Stimulated activated CD8-positive, alpha-beta memory T cell treated with anti-CD3 and anti-CD28 coated beads, Interleukin-4, amount 100 ng/mL, for 48 hours (primary cell): ENCODE measurements at places on chromosomes 3 and 15.
A peak's percentile ranks its signal among the peaks of the same experiment; 100 is the strongest.

GRCh38 chr3:12532182-12532581, 13.1 kb downstream of the MKRN2OS start:
- DNase-seq, result no peak

DNA sequence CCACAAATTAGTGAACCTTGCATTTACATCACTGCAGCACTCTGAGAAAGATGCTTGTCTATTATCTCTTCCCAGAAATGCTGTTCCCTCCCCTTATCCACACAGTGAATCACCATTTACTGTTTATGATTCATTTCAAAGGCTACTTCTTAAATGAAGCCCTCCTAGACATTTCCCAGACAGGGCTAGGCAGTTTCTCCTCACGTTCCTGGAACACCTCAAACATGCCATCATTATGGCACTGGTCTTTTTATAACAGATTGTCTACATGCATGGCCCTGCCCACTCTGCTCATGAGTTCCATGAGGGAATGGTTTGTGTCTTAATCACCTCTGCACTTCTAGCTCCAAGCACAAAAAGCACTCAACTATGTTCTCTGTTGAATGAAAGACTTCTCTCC, 32.2 kb upstream of the TM2D3 start:
- DNase-seq, result no peak

DNA sequence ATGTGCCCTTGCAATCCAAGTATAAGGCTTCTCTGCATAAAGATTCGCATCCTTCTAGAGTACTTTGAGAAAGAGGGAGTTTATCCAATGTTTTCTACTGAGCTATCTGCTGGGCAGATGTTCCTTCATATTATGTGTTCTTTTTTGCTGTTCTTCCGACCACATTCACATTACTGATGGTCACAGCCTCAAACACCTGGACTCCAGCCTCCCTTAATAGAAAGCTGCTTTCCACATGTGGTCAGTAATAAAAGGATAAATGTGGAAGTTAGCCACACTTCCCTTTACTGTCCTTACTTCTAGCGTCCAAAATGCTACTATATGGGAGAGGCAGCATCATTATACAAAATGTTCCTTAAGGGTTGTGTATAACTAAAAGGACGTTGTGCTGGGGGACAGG, 116.9 kb downstream of the CD47 start:
- no peak for DNase-seq

GRCh38 chr15:100920516-100921135, 1.5 kb downstream of the LRRK1 start:
- DNase-seq, result no peak

GRCh38 chr15:79988448-79989117, 17.6 kb upstream of the BCL2A1 start:
- DNase-seq, result peak; percentile 11

DNA sequence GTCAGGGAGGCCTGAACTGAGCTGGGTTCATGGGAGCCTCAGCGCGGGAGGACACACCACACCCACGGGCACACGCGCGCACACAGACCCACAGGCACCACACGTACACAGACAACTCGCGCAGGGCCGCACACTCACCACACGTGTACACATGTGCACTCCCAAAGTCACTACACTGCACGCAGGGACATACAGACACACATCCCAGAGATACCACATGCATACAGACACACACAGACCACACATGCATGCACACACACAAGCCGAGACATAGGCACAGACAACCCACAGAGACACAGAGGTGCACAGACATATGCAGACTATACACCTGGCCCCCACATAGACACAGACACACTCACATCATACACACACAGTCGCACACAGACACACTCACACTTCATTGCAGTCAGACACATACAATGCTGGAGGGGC, 1.1 kb upstream of the MGLL start:
- no peak for DNase-seq

GRCh38 chr15:100083572-100083971, 258.2 kb downstream of the ADAMTS17 start:
- no peak for DNase-seq

GRCh38 chr3:35640190-35641165, 1.2 kb downstream of the ARPP21 start:
- no peak for DNase-seq

DNA sequence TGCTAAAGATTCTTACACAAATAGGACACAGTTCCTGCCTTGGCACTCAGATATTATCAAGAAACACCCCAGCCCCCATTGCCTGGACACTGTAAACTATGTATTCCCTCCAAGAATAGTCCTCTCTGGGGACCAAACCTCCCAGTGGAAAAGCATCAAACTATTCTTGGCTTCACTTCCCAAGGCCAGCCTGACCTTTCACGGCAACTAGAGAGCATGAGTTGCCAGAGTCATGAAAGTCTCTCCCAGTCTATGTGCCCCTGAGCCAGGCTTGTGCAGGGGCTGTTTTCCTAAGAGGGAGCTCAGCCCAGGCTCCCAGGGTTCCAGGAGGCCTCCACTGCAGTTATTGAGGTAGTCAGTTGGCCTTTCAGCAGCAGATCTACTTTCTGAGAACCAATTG, 251.9 kb upstream of the TGFBR2 start:
- no peak for DNase-seq

GRCh38 chr3:63963496-63963895, 51.3 kb upstream of the SCAANT1 start:
- no peak for DNase-seq

- no peak for DNase-seq
These were observed 446.8 kb downstream of the WDR72 start for GRCh38 chr15:53312707-53313106.

DNA sequence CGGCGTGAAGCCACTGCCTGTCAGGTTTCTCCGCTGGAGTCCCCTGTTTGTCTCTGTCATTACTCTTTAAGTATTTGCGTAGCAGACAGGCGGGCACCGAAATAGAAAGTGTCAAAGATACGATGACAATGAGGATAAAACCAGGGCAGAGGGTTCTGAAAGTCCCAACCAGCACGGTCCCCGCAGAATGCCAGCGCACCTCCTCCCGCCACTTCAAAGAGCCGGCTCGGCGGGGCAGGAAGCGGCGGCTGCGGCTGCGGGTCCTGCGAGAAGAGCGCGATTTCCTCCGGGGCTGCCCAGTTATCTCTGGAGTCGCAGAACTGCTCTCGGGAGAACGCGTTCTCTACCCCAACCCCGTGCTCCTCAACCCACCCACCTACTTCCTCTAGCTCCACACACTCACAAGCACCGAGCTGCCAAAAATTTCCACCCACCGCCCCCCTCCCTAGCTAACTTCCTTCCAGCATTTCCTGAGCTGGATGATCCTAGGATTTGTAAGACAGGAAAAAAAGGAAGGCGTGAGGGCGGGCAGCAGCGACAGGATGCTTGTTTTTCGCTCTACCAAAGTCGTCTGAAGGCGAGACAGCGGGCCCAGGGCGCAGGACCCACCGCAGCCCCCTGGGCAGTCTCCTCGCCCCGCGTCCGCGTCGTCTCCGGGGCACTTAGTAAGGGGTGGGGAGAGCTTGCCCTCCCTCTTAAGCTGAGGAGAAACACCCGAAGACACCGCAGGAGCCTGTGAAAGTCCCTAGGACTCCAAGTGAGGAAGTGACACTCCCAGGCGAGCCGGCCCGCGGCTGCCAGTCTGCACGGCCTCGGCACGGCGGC, at the start of gene ARHGAP31:
TSS of gene ARHGAP31 (plus strand) at position 513 of the 825 bp plus-strand sequence. CDS start 522 bp downstream, outside the sequence.
- peak; percentile 90 for DNase-seq

DNA sequence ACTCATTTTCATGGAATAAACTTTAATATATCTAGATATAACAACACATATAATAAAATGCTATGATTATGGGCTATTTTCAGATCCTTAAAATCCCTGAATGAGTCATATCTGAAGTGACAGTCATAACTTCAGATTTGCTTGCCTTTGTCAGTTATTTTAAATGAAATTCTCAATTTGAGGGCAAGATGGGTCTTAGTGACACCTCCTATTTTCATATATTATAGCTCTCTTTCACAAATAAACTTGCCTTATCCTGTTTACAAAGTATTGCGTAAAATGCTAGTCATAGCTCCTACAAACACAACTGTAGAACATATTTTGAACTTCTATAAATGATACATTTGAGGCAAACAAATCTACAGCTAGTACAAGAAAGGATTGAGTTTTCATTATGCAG, 6.2 kb upstream of the THRB start:
- DNase-seq, result no peak

GRCh38 chr3:9146367-9147071, 102.9 kb downstream of the SRGAP3 start:
- no peak for DNase-seq

- no peak for DNase-seq
These were observed 125.7 kb downstream of the STAG1 start for GRCh38 chr3:136626493-136626892.

DNA sequence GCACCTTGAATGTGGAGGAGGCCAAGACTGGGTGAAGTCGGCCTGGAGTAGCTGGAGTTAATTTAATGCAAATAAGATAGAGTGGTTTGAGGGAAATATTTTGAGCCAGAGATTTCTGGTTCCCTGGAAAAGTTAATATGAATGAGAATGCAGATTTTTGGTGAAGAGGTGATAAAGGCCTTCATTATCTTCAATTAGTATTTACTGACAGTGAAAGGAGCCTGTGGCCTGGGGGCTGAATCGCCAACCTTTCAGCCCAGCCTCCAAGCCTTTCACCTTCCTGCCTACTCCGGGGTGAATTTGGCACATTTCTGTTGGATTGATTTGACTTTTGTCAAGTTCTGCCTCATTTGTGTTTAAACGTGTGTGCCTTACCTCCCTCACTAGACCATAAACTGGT, 147.8 kb downstream of the SOX2 start:
- no peak for DNase-seq

- DNase-seq, result no peak
These were observed 9.6 kb upstream of the SMARCC1 start for GRCh38 chr3:47791193-47791855.

- no peak for DNase-seq
These were observed 2.2 kb upstream of the CD276 start for GRCh38 chr15:73681856-73682599.

DNA sequence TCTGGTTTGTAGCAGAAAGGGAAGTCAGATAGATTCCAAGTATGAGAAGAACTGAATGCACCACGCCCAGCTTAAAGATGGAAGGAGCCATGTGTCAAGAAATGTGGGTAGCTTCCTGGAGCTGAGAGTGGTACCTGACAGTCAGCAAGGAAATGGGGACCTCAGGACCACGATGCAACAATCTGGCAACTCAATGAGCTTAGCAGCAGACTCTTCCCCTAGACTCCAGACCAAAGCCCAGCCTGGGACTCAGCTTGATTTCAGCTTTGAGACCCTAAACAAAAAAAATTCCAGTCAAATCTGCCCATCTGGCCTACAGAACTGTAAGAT, 24.4 kb downstream of the MIX23 start:
- no peak for DNase-seq

- no peak for DNase-seq
These were observed at the start of gene OR5H14 for GRCh38 chr3:98147179-98147578. Gene OR5H14, plus strand, starts transcription at chr3:98147479. Its CDS starts 1,907 bp downstream, at chr3:98149386.

- DNase-seq, result no peak
These were observed 168.2 kb downstream of the ECT2 start for GRCh38 chr3:172918568-172919296.

DNA sequence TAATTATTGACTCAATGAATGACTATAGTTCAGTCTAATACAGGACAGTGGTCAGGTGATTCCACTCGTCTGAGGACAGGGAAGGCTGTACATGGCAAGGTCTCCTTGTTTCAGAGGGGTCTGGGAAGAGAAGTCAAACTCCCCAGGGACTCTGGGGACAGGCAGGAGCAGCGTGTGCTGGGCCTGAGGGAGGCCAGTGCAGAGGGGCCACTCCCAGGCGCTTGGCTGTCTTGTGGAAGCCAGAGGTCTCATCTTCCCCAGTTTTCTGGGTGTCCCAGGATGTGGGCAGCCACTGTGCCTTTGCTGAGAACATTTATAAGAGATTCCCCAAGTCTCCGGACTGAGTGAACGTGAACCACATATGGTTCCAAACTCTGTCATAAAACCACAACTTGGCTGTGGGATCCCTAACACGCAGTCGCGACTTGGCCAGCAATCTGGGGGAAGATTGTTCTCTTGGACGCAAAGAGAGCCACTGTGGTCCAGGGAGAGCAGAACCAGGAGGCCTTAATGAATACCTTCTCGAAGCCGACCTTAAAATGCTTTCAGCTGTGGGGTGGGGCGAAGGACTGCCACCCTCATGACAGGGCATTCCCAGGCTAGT, 30.4 kb downstream of the BHLHE40 start:
- DNase-seq, result no peak

- DNase-seq, result no peak
These were observed 305.1 kb downstream of the LSAMP start for GRCh38 chr3:116140100-116140689.
